ENCODE measurements at places on chromosomes 5 and 9.
A peak's percentile ranks its signal among the peaks of the same experiment; 100 is the strongest.

GRCh38 chr9:33510262-33511183 lies 13.5 kb upstream of the ANKRD18B start:
- DNase-seq = peak; percentile 84

GRCh38 chr5:126970517-126971017 lies 59.8 kb downstream of the MARCHF3 start:
- DNase-seq = peak; percentile 15

GRCh38 chr9:115730845-115731244 lies 422.7 kb upstream of the PAPPA start:
- DNase-seq = no peak

DNA sequence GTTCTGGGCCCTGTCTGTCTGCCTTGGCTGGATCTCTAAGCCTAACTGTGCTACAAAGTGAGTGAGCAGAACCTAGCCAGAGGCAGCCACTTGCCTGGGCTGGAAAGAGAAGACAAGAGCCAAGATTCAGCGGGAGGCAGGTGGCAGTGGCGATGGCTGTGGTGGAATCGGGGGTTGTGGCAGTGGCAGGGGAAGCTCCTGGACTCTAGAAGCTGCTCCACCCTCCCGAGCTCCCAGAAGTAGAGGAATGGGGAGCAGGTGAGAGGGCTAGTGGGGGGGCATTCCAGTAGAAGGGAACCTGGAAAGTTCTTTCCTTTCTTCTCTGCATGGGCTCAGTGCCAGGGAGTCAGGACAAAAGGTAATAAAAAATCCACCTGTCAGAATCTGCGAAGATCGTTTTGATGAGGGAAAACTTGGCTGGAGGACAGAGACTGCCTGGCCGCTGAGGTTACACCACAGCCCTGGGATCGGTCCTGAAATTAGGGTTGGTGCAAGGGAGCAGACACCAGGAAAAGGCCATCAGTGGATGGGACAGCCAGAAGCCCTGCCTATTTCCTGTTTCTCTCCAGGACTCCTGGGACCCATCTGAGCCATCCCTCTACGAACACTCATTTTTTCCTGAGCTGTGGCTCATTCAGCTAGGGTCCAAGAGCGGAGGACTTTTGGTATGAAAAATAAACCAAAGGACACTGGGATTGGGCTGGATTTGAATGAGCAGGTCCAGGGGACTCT lies 1.6 kb downstream of the CRAT start:
- DNase-seq = no peak

- DNase-seq = peak; percentile 96
Observed at GRCh38 chr9:128322404-128323211, at the start of the genes COQ4 and TRUB2. Gene COQ4 (plus strand): TSS chr9:128322839. CDS start chr9:128322859, 20 bp downstream. Gene TRUB2 (minus strand): TSS chr9:128322447. CDS start chr9:128322408, 39 bp downstream.

DNA sequence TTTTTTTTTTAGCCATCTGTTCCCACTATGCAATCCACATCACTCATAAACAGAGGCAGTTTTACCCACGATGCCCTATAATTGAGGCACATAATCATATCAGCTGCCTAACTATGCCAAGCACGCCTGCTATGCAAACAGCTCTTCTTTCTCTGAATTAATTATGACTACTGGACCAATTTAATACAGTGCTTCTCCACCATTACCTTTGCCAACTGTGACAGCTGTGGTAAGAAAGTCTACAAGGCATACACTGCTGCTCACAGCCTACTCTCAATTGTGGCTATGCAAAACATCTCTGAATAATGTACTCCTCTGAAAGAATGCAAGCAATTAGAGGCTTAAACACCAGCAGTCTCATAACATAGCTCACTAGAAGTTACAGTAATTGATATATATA lies 97.1 kb downstream of the DTWD2 start:
- DNase-seq = no peak

GRCh38 chr9:3256571-3257330 lies 269.1 kb downstream of the RFX3 start:
- no peak for DNase-seq

DNA sequence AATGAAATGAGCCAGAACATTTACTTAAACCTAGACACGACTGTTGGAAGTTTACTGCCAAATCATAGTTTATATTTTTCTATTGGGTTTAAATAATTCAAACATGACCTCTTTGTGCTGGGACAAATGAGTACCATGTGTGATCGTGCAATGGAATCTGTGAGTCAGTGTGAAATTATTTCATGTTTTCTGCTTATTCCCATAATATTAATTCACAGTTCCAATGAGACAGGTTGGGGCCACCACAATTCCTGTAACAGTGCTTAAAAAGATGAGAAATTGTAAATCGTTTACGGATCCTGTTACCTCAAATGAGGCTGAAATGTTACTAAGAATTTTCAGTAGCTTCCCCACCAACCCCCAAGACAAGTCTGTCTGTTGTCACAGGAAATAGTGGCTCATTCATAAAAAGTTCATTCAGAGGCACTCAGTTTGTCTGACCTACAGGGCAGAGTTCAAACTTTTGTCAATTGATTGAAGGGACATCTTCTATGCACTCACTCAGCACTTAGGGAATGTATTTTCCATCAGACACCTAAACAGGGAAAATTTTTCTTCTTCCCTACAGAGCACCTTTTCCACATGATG lies 563.9 kb upstream of the ADAMTS16 start:
- no peak for DNase-seq

DNA sequence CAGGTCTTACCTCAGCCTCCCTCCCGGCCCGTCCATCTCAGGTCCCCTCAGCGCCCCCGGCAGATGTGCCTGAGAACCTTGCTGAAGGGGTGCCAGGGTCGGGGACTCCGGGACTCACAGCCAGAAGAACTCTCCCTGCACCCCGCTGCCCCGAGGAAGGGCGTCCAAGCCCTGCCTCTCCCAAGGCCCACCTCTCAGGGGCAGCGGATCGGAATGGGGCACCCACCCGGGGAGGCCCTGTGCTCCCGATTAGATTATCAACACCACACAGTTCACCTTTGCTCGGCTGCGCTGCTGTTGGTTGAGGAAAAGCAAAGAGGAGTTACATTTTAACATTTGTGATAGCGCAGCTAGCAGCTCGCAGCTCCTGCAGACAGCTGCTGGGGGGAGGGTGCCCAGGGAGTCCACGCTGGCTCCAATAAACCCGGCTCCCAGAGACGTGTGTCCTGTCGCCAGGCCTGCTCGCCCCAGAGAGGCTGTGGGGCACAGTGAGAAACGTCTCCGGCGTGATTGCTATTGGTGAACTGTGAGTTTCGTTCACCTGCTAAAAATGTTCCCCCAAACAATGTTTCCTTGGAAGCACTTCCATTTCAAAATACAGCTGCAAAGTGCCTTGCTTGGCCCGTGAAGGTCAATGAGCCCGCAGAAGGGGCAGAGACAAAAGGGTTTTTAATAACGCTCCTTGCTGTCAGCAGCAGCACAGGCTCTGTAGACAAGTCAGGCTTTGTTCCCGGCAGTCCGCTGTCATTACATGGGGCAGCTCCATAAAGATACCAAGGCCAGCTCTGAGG lies 18.6 kb upstream of the SLC6A19 start:
- no peak for DNase-seq

DNA sequence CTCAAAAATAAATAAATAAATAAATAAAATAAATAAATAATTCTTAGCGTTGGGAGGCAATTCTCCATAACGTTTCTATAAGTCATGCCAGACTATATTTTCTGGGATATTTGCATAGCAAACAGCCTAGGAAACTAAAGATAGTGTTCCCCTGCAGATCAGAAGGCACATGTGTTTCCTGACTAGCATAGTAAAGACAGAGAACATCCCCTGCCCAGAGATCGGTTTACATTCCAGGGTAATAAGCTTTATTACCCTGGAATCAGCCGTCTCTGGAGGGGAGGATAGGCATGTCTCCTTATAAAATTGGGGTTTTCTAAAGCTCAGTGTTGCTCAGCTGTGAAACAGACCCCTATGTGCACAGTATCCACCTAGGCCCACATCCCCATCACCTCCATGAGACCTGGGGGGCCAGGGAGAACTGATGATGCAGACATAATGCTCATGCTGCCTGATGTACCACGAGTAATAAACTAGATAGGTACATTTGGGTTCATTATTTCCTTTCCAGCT lies 36.9 kb upstream of the IFNK start:
- DNase-seq = no peak

Measured in NB4 (cell line).